Occipital lobe (tissue), 3 donors: ENCODE measurements at places on chromosomes 3 and 15. TPM values are rescaled to one million over a fixed set of nuclear protein-coding genes. Genes with fewer than 3 reads are reported as not detected.

DNA sequence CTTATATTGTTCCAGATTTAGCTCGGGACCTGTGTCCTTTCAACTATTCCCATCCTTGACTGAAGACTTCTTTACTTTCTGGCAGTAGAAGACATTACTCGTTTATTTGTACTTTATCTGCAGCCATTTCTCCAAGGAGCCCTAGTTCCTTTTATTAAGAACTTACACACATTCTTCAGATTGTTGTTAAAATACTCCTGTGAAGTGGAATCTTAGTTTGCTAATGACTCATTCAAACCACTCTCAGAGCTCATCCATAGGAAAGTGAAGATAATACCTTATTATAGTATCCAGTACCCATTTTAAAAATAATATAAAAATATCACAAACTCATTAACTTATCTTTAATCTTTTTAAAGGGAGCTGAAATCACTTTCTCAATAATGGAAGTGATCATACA, 63.5 kb downstream of the C3orf70 start:
- DNase-seq, result no peak

- no peak for DNase-seq
These were observed 21.5 kb downstream of the SCN5A start for GRCh38 chr3:38627956-38628355.

DNA sequence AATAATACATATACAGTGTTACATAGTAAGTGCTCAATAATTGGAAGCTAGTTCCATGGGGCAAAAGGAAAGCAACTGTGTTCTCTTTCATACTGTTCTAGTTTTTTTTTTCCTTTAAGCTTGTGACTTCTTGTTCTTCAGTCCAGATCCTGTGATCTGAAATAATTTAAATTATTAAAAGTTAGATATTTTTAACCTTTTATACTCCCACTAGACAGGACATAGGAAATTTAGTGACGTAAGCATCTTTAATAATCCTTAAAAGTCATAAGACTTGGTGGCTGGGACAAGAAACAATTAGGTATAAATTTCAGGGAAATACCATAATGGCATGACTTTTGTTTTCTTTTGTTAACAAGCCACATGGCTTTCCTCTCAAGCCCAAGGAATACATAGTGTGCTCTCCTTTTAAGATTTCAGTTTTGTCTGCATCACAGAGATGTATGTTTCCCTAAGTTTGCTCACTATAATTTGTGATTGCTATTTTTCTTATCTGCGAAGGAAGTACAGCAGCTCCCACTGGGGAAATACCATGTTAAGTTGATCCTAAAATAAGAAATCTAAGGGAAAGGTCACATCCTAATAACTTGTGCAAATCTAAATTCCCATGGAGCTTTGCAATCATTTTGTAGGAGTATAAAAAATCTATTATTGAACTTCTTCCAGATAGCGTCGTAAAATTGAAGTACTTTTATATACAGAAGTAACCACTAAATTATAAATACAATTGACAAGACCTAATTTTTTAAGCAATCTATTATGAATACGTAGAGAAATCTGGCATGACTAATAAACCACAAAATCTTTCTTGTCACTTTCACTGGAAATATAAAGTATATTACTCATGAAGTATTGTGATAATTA, 30.1 kb downstream of the PPARG start:
- no peak for DNase-seq

- no peak for DNase-seq
These were observed 130.9 kb downstream of the DNAJB8 start for GRCh38 chr3:128335621-128336296.

- DNase-seq, result no peak
These were observed 494.6 kb downstream of the CNTN6 start for GRCh38 chr3:1587426-1587825.

- no peak for DNase-seq
These were observed 77.2 kb downstream of the SCN10A start for GRCh38 chr3:38738630-38739395.

GRCh38 chr3:35992041-35992440, 352.7 kb downstream of the ARPP21 start:
- no peak for DNase-seq

- DNase-seq, result no peak
These were observed 174.0 kb upstream of the PRICKLE2 start for GRCh38 chr3:64399205-64399800.

- no peak for DNase-seq
These were observed 75.8 kb downstream of the RPL39L start for GRCh38 chr3:187063286-187064121.

DNA sequence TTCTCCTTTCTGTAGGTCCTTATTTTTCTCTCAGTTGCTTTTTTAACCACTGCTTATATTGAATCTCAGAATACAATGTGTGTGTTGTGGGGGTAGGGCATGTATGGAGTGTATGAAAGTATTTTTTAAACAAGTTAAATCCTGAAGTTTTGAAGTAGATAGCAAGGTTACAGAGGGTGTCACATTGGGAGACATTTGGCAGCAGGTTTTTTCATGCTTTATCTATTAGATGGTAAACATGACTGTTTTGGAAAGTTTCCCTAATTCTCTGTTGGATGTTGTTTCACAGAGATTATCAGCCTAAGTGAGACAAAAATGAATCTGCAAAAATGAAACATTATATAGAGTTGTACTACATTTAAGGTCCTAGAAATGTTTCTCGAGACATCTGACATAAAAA, 190.6 kb upstream of the ARPP21 start:
- DNase-seq, result no peak

DNA sequence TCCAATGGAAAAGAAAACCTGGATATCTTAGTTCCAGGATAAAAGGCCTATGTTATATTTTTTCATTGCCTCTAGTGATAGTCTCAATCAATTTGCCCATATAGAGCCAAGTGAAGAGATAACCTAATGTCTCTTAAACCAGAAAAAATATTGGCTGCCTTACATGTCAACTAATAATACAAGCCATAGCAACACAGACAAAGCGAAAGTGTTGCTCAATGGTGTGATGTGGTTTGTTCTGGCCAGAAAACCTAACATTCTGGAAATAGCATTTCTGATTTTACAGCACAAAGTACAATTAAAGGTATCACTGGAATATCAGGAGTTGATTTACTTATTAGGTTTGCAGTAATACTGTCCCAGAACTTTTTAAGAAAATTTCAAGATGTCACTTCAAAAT, 101.5 kb downstream of the ATP8B4 start:
- DNase-seq, result no peak

- DNase-seq, result no peak
These were observed 124.6 kb upstream of the SGO1 start for GRCh38 chr3:20310629-20311028.

GRCh38 chr3:127734754-127735473, 62.2 kb downstream of the ABTB1 start:
- DNase-seq, result no peak

GRCh38 chr3:141371882-141372281, 3.6 kb downstream of the ZBTB38 start:
- DNase-seq, result no peak

DNA sequence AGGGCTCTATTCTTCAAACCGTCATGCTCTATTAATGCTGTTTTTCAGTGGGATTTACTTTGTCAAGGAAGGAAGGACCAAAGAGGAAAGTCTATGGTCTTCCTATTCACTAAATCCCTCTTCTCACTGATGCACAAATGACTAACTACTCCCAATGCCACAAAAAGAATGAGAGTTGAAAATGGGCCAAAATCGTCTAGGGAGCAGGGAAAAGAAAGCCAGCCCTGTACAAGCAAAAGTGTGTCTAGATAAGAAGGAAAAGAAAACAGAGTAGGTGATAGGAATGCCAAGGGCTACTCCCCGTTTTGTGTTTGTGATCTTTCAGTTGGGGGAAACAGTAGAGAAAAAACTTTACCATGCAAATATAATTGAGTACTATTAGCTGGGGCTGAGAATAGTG, 97.2 kb upstream of the TMCO5A start:
- DNase-seq, result no peak

GRCh38 chr3:55484801-55485791, 2.0 kb downstream of the WNT5A start:
- DNase-seq, result peak; percentile 59

- no peak for DNase-seq
These were observed 36.8 kb downstream of the CHRNA7 start for GRCh38 chr15:32067115-32067514.

DNA sequence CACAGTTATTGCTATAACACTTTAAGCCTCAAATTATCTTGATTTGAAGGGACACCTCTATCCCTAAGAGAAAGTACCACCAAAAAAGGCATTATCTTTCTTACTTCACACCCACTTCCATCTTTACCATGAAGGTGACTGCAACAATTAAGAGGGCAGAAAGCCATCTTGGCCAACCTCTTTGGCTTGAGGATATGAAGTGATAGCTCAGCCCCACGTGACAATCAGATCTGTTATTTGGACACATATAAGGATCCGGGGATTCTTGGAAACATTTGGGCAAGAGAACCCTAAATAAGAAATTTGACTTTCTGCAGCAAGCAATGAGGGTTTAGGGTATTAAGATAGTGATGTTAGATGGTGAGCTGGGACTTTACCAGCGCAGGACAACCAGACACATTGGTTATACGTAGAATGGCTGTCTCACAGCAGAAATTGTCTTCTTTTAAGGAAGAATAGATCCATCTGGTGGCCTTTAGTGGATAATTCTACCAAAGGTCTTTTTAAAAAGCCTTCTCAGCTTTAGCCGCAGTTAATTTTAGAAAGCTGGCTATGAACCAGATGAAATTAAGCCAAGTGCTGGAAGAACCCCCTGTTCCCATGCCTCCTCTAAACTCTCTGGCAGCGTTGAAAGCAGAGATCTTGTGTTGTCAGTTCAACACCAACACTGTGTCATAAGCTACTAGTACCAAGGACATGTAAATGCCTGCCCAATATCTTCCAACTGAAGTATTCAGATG, 12.3 kb downstream of the HCLS1 start:
- no peak for DNase-seq

Gene OSTN
- 122 TPM for total RNA-seq

Gene RCN2
- total RNA-seq, result 68.0 TPM

Gene CCR9
- 0.16 TPM for total RNA-seq

Gene GOLGA6A
- total RNA-seq, result not detected
